ENCODE measurements at places on chromosomes 7 and 10. TPM values are rescaled to one million over a fixed set of nuclear protein-coding genes. Genes with fewer than 3 reads are reported as not detected.
A peak's percentile ranks its signal among the peaks of the same experiment; 100 is the strongest.

GRCh38 chr7:7922684-7923385, 45.8 kb upstream of the GLCCI1 start:
- no peak for DNase-seq
- H3K27me3 ChIP-seq: no peaks in the 10 kb centered on the region
- H3K36me3 ChIP-seq: no peaks in the 10 kb centered on the region

- no peak for DNase-seq
- H3K27ac ChIP-seq: no peak overlapping the region
- H3K36me3 ChIP-seq: no peaks in the 10 kb centered on the region
- H3K4me1 ChIP-seq: no peaks in the 10 kb centered on the region
- no peaks in the 10 kb centered on the region for H3K27me3 ChIP-seq
- H3K4me3 ChIP-seq: no peak overlapping the region
Measured at GRCh38 chr10:79475877-79476276, 30.5 kb upstream of the ZCCHC24 start.

DNA sequence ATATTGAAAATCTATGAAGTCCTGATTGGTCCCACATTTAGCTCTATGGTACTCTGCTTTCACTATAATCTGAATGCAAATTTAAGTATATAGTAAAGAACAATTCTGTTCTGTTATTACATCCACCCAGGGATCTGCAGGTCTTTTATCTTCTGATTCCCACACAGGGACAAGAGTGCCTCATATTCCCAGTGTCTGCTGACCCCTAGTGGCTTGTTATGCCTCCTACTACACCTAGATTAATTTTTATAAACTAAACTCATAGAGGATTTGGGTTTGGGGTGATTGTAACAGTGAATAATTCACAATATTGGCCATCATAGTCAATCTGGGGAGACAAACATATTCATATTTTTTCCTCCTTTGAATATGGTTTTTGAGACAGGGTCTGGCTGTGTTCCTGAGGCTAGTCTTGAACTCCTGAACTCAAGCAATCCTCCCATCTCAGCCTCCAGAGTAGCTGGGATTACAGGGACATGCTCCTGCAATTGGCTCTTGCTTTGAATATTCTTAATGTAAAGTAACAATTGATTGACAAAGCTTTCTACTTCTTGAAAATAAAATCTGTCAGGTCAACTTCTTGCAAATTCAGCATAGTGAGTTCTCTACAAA, 282.1 kb downstream of the KCND2 start:
- DNase-seq: no peak
- no peaks in the 10 kb centered on the region for H3K4me1 ChIP-seq
- H3K36me3 ChIP-seq: no peaks in the 10 kb centered on the region
- no peak overlapping the region for H3K27ac ChIP-seq
- H3K27me3 ChIP-seq: no peaks in the 10 kb centered on the region

Gene ZNF655
- 41.9 TPM for total RNA-seq

Gene MLXIPL
- 0.41 TPM for total RNA-seq

Gene VAX1
- not detected for total RNA-seq

GRCh38 chr10:3935933-3936359, 150.9 kb upstream of the KLF6 start:
- H3K4me3 ChIP-seq: no peak overlapping the region
- H3K27me3 ChIP-seq: no peaks in the 10 kb centered on the region
- peak overlapping the region; percentile 66 for H3K27ac ChIP-seq

GRCh38 chr10:82969405-82969804, 1094.4 kb downstream of the NRG3 start:
- no peak overlapping the region for H3K27ac ChIP-seq
- no peak overlapping the region for H3K4me3 ChIP-seq
- H3K27me3 ChIP-seq: no peaks in the 10 kb centered on the region
- DNase-seq: no peak
- no peaks in the 10 kb centered on the region for H3K4me1 ChIP-seq

- DNase-seq: no peak
- no peaks in the 10 kb centered on the region for H3K4me1 ChIP-seq
- H3K27me3 ChIP-seq: no peaks in the 10 kb centered on the region
- H3K4me3 ChIP-seq: no peak overlapping the region
Measured at GRCh38 chr7:157795199-157795598, 458.4 kb downstream of the DNAJB6 start.

Gene TCAF2
- 0.19 TPM for total RNA-seq

Gene NYAP1
- total RNA-seq: 0.37 TPM

- no peaks in the 10 kb centered on the region for H3K4me1 ChIP-seq
- H3K4me3 ChIP-seq: no peak overlapping the region
- no peaks in the 10 kb centered on the region for H3K36me3 ChIP-seq
- H3K27ac ChIP-seq: no peak overlapping the region
Measured at GRCh38 chr7:64869912-64870562, 33.0 kb upstream of the ZNF273 start.

DNA sequence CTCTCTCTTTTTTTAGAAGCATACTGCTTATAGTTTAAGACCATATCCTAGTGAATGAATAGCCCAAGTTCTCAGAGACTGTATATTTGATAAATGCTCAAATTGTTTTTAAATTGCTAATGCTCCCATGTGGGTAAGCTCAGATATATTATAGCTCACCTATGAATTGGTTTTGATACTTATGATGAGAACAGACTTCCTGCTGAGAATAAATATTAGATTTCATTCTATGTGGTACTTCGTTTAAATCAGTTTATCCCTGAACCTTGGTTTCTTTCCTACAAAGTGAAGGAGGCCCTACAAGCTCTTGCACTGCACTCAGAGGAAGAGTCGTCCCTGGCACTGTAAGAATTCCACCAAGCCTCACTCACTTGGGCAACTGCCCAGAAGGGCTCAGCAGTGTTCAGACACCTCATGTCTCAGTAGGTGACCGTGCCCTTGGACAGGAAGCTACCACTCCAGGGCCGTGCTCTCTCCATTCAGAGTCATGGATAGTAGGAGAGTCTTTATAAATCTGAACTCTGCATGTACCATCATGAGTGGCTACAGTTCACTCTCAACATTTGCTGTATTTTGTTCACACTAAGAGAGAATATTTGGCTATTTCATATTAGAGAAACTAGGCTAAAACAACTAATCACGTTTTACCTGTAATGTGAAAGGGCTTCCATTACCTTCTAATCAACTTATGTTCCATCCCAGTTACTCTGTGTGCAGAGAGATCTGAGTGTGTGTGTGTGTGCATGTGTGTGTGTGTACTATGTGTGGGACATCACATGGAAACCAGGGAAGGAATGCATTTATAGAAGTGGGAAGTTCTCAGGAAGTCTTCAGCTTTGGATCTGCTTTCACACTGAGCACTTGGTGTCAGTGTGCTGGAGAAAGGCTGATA, 93.8 kb downstream of the PTPRE start:
- no peaks in the 10 kb centered on the region for H3K36me3 ChIP-seq
- H3K4me1 ChIP-seq: no peaks in the 10 kb centered on the region
- H3K4me3 ChIP-seq: no peak overlapping the region
- no peaks in the 10 kb centered on the region for H3K27me3 ChIP-seq
- peak overlapping the region; percentile 61 for H3K27ac ChIP-seq
- DNase-seq: no peak

Gene HOXA1
- 0.20 TPM for total RNA-seq

Gene FAM241B
- total RNA-seq: 3.5 TPM

Gene DNAJB9
- total RNA-seq: 60.2 TPM

DNA sequence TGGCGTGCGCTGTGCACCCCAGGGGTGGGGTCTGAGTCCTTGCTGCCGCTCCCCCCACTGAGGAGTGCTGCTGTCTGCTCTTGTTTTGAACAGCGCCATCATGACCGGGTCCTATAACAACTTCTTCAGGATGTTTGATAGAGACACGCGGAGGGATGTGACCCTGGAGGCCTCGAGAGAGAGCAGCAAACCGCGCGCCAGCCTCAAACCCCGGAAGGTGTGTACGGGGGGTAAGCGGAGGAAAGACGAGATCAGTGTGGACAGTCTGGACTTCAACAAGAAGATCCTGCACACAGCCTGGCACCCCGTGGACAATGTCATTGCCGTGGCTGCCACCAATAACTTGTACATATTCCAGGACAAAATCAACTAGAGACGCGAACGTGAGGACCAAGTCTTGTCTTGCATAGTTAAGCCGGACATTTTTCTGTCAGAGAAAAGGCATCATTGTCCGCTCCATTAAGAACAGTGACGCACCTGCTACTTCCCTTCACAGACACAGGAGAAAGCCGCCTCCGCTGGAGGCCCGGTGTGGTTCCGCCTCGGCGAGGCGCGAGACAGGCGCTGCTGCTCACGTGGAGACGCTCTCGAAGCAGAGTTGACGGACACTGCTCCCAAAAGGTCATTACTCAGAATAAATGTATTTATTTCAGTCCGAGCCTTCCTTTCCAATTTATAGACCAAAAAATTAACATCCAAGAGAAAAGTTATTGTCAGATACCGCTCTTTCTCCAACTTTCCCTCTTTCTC, 26.0 kb downstream of the BNIP3 start:
- H3K27me3 ChIP-seq: no peaks in the 10 kb centered on the region
- no peak overlapping the region for H3K4me3 ChIP-seq
- no peak overlapping the region for H3K27ac ChIP-seq
- H3K4me1 ChIP-seq: no peaks in the 10 kb centered on the region
- no peak for DNase-seq

DNA sequence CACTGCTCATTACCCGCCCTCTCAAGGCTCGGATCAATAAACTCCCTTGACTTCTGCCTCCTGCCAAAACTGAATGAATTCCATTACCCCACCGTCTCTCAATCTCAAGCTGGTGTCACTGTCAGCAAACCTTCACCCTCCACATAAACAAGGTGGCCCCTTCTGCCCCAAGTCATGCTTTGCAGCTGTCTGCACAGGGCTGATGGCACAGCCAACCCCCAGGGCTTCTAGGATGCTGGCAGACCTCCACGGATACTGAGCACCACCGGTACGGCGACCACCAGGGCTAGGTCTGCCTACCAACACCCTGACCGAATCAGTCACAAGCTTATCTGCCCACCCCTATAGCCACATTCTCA, 46.1 kb downstream of the PARD3 start:
- peaks cover 37% of the 10 kb centered on the region for H3K4me1 ChIP-seq
- no peak for DNase-seq
- no peaks in the 10 kb centered on the region for H3K27me3 ChIP-seq
- peak overlapping the region; percentile 33 for H3K27ac ChIP-seq

GRCh38 chr10:78764436-78764835, 304.3 kb upstream of the ZMIZ1 start:
- no peak for DNase-seq
- H3K27ac ChIP-seq: peak overlapping the region; percentile 58
- no peak overlapping the region for H3K4me3 ChIP-seq
- H3K4me1 ChIP-seq: no peaks in the 10 kb centered on the region
- H3K36me3 ChIP-seq: no peaks in the 10 kb centered on the region
- H3K27me3 ChIP-seq: no peaks in the 10 kb centered on the region

Gene CALHM1
- not detected for total RNA-seq

Gene CALHM2
- 57.7 TPM for total RNA-seq

DNA sequence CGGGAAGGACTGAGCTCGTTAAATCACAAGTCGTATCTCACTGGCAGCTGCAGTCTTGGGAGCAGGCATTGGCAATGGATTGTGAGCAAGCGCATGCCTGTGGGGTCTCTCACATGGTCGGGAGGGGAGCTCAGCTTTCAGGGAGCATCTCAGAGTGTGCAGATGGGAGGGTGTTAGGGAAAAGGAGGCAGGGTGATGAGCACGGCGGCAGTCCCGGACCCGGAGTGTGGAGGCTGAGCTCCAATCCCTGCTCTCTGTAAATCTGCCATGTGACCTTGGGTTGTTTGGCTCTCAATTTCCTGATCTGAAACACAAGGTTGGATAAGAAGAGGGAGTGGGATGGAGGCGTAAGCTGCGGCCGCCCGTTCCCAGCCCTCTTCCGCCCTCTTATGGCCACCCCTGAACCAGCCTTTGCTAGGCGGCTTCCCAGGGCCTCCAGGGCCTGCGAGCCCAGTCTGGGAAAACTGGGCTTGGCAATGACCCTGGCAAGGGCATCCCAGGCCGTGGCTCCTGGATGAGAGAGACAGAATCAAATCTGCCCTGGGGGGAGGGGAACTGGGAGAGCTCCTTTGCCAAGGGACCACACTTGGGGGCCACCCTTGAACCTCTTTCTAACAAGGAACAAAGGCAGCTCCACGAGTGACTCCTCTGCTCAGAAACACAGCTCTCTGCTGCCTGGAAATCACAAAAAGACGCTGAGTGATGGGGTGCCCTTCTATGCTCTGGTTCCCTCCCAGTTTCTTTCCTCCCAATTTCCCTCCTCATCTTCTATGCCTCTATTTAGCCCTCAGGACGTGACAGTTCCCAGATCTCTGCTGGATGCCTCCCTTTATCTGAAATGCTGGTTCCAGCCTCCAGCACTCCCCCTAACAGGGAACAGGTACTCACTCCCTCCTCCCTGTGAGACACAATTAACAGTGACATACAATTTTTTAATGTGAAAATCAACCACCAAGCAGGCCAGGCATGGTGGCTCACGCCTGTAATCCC, 41.7 kb upstream of the LOXL4 start:
- no peaks in the 10 kb centered on the region for H3K36me3 ChIP-seq
- no peak overlapping the region for H3K4me3 ChIP-seq
- H3K27me3 ChIP-seq: no peaks in the 10 kb centered on the region
- peaks cover 17% of the 10 kb centered on the region for H3K4me1 ChIP-seq
- H3K27ac ChIP-seq: no peak overlapping the region

DNA sequence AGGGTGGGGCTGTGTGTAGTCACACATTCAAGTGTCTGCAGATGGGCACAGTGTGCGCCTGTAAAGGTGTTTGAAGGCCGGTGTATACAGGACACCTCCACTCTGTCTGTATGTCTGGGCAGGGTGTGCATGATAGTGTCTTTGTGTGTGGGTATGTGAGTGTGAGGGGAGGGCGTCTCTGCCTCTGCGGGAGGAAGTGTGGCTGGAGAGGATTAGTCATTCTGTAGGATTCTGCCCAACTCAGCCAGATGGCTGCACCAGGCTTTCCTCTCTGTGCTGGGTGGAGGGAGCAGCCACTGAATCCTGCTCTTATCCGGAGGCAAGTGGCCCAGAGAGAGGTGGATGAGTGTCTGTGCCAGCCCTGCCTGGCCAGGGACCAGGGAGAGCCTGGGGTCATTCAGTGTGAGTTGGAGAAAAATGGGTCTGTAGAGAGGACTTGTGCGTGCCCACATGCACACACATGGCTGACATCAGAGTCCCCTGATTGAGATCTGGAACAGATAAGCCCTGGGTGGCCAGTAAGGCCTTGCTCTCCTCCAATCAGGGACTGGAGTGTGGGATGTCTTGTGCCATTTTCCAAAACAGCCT, 1.7 kb downstream of the SFXN3 start:
- H3K36me3 ChIP-seq: peaks cover 32% of the 10 kb centered on the region
- H3K4me1 ChIP-seq: peaks cover 20% of the 10 kb centered on the region
- no peaks in the 10 kb centered on the region for H3K27me3 ChIP-seq
- peak; percentile 87 for DNase-seq
- H3K4me3 ChIP-seq: peak overlapping the region; percentile 77
